ENCODE measurements at places on chromosomes 7 and 10.
A peak's percentile ranks its signal among the peaks of the same experiment; 100 is the strongest.

GRCh38 chr10:74587109-74587854 is 239.1 kb upstream of the KAT6B start:
- H3K27ac ChIP-seq = no peak overlapping the region
- H3K4me1 ChIP-seq = peaks cover 53% of the 10 kb centered on the region
- H3K27me3 ChIP-seq = no peaks in the 10 kb centered on the region
- no peak for DNase-seq
- H3K36me3 ChIP-seq = no peaks in the 10 kb centered on the region
- H3K4me3 ChIP-seq = no peak overlapping the region

DNA sequence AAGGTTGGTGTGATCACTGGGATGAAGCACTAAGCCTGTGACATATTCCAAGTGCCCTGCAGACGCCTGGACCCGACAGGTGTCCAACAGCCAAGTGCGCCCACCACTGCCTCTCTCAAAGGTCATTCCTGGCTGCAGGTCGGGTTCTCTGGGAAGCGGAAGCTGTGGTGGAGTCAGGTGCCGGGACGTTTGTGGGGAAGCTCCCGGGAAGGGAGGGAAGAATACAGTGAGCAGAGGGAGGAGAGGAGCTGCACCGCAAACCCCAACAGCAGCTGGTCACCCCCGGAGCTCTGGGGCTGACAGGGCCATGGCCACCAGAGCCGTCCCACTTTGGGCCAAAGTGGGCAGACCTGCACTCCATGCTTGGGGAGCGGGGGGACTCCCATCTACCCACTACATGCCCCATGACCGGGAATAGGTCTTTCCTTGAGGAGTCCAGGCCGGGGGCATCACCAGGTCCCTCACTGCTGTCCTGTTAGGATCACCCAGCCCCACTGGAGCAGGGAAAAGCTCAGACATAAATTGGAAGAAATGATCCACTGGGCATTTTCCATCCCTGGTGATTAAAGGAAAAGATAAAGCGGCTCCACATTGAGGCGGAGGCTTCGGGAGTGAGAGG is 84.5 kb upstream of the PPP2R2D start:
- H3K36me3 ChIP-seq = no peaks in the 10 kb centered on the region
- H3K27ac ChIP-seq = no peak overlapping the region
- no peaks in the 10 kb centered on the region for H3K4me1 ChIP-seq
- peaks cover 18% of the 10 kb centered on the region for H3K27me3 ChIP-seq
- H3K4me3 ChIP-seq = no peak overlapping the region
- DNase-seq = no peak

DNA sequence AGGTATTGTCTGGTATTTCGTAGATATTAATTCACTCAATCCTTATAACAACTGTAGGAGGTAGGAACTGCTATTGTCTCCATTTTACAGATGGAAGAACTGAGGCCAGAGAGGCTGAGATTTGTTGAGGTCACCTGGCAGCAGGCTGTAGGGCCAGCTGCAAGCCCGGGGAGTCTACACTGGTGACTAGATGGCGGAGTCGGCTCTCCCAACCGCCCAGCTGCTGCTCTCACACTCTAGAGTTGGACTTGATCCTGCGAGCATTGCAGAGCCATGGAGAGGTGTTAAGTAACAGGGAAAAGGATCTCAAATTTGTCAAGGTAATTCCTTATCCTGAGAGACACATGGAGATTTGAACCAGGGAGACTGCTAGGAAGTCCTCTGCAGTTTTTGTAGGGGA is 124.1 kb downstream of the CAMK1D start:
- no peak overlapping the region for H3K4me3 ChIP-seq
- H3K27me3 ChIP-seq = no peaks in the 10 kb centered on the region
- no peak for DNase-seq

DNA sequence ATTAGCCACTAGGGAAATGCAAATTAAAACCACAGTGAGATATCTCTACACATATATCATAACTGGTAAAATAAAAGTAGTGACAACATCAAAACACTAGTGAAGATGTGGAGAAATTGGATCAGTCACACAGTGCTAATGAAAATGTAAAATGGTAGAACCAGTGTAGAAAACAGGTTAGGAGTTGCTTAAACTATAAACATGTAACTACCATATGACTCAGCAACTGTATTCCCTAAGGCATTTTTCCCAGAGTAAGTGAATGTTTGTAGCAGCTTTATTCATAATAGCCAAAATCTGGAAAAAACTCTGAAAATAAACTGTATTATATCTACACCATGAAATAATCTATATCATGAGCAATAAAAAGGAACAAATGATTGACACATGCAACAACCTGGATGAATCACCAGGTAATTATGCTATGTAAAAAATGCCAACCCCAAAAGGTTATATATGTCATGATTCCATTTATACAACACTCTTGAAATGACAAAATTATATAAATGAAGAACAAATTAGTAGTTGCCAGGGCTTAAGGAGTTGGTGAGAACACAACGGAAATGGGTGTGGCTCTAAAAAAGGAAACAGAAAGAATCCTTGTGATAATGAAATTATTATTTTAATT is 22.8 kb downstream of the SLC25A40 start:
- no peak overlapping the region for H3K27ac ChIP-seq
- no peaks in the 10 kb centered on the region for H3K27me3 ChIP-seq
- no peaks in the 10 kb centered on the region for H3K36me3 ChIP-seq
- no peaks in the 10 kb centered on the region for H3K4me1 ChIP-seq

DNA sequence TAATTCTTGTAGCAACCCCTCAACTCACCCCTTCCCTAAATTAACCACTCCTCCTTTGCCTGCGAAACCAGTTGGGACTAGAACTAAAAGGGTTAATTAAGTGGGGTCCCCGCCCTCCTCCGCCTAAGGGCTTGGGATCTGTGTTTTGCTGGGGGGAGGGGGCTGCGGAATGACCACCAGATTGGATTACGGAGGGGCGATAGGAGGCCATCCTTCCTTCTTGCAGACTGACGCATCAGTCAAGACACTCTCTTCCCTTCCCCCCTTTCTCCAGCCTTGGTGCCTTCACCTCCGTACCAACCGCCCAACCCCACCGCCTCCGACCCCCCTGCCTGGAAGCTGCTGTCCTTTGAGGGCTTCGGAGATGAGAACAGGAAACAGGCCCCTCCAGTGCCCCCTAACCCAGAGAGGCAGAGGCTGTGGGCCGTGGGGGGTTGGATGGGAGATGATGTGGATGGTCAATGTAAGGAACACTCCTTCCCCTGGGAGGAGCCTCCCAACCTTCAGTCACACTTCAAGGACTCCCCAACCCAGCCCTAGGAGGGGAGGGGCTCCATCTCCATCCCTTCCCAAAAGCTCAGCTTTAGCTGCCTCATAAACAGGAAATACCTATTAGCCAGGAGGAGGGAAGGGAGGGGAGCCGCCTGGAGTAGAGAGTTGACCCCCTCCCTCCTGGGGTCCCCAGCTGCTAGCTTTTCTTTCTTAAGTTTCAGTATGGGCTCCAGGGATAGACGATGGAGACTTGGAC is 997 bp upstream of the LDB1 start:
- H3K36me3 ChIP-seq = no peaks in the 10 kb centered on the region
- peak overlapping the region; percentile 84 for H3K4me3 ChIP-seq
- peaks cover 42% of the 10 kb centered on the region for H3K4me1 ChIP-seq
- peak overlapping the region; percentile 92 for H3K27ac ChIP-seq
- H3K27me3 ChIP-seq = no peaks in the 10 kb centered on the region

DNA sequence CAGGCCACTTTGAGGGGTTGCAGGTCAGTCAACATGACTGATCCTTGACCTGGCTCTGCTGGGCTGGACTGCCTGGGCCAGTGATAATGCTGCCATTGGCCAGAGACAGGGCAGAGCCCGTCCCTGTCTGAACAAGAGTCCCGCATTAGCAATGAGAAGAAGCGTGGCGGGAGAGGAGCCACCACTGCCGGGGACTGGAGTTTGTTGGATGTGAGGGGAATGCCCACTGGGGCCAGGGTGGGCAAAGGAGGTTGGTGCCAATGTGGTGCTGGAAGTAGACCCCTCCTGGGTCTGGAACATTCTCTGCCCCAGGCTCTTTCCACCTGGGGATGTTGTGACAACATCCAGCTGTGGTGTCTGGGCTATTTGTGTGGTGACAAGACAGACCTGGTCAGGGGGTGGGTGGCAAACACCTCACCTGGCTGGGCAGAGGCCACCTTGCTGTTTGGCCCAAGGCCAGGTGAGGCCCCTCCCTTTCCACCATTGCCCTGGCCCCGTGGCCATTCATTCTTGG is 7.6 kb downstream of the SAP25 start:
- no peak for DNase-seq
- peaks cover 7% of the 10 kb centered on the region for H3K27me3 ChIP-seq
- no peak overlapping the region for H3K4me3 ChIP-seq
- peaks cover 8% of the 10 kb centered on the region for H3K4me1 ChIP-seq
- no peak overlapping the region for H3K27ac ChIP-seq

DNA sequence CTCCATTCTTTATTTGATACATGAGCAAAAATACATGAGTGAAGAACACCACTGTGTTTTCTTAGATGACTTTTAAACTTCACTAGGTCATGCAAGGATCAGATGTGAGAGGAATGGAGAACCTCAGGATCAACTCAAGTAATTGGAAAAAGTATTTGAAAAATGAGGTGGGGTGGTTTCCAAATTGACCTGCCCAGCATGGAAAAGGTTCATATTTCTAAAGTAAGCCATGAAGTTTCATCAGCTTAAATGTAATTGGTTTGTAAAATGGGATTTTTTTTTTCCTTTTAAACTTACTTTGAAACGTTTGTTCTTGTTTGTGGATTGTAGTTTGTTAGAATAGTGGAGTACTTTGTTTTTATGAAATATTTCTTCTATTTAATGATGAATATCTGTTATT is 134.8 kb downstream of the MLLT10 start:
- no peak overlapping the region for H3K27ac ChIP-seq
- H3K27me3 ChIP-seq = no peaks in the 10 kb centered on the region
- no peak for DNase-seq
- peaks cover 19% of the 10 kb centered on the region for H3K4me1 ChIP-seq
- H3K36me3 ChIP-seq = no peaks in the 10 kb centered on the region

- H3K4me1 ChIP-seq = peaks cover 3% of the 10 kb centered on the region
- H3K4me3 ChIP-seq = no peak overlapping the region
- no peak overlapping the region for H3K27ac ChIP-seq
- no peaks in the 10 kb centered on the region for H3K36me3 ChIP-seq
- H3K27me3 ChIP-seq = peaks cover 3% of the 10 kb centered on the region
- no peak for DNase-seq
These were observed 10.2 kb upstream of the SEC61G start for GRCh38 chr7:54769203-54769602.

DNA sequence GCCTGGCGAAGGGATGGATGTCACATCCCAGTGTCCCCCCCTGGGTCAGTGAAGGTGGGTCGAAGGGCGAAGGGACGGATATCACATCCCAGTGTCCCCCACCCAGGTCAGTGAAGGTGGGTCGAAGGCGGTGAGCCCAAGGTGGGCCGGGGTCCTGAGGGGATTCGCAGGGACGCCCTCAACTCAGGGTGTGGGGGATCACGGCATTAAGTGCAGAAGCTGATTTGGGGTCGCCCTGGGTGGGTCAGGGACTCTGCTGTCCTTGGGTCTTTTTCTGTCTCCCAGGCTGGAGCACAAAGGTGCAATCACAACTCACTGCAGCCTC is 21.9 kb downstream of the ADAP1 start:
- no peaks in the 10 kb centered on the region for H3K36me3 ChIP-seq
- no peak overlapping the region for H3K4me3 ChIP-seq
- no peak for DNase-seq

- H3K36me3 ChIP-seq = no peaks in the 10 kb centered on the region
- no peak within 1 kb of the TSS for H3K27ac ChIP-seq
- no peak within 1 kb of the TSS for H3K4me3 ChIP-seq
- no peaks in the 10 kb centered on the region for H3K27me3 ChIP-seq
These were observed at the start of gene CLRN3 for GRCh38 chr10:127892743-127893142. CLRN3 (minus strand) TSS chr10:127892941; CDS start chr10:127892784, 157 bp downstream.

GRCh38 chr10:52308251-52309031 is 5.6 kb upstream of the DKK1 start:
- peaks cover 5% of the 10 kb centered on the region for H3K4me1 ChIP-seq
- H3K4me3 ChIP-seq = peak overlapping the region; percentile 49
- H3K27me3 ChIP-seq = no peaks in the 10 kb centered on the region
- H3K36me3 ChIP-seq = no peaks in the 10 kb centered on the region

GRCh38 chr10:124612611-124613498 is 131.3 kb downstream of the FAM53B start:
- H3K4me3 ChIP-seq = no peak overlapping the region
- no peak for DNase-seq
- no peaks in the 10 kb centered on the region for H3K4me1 ChIP-seq
- H3K27ac ChIP-seq = no peak overlapping the region

GRCh38 chr10:48765039-48765438 is 80.4 kb downstream of the WDFY4 start:
- H3K4me3 ChIP-seq = no peak overlapping the region
- no peak for DNase-seq
- H3K27ac ChIP-seq = no peak overlapping the region
- H3K4me1 ChIP-seq = no peaks in the 10 kb centered on the region
- H3K27me3 ChIP-seq = no peaks in the 10 kb centered on the region

- no peak overlapping the region for H3K27ac ChIP-seq
- H3K36me3 ChIP-seq = no peaks in the 10 kb centered on the region
- H3K4me3 ChIP-seq = no peak overlapping the region
These were observed 113.9 kb upstream of the STK17A start for GRCh38 chr7:43469051-43469450.

DNA sequence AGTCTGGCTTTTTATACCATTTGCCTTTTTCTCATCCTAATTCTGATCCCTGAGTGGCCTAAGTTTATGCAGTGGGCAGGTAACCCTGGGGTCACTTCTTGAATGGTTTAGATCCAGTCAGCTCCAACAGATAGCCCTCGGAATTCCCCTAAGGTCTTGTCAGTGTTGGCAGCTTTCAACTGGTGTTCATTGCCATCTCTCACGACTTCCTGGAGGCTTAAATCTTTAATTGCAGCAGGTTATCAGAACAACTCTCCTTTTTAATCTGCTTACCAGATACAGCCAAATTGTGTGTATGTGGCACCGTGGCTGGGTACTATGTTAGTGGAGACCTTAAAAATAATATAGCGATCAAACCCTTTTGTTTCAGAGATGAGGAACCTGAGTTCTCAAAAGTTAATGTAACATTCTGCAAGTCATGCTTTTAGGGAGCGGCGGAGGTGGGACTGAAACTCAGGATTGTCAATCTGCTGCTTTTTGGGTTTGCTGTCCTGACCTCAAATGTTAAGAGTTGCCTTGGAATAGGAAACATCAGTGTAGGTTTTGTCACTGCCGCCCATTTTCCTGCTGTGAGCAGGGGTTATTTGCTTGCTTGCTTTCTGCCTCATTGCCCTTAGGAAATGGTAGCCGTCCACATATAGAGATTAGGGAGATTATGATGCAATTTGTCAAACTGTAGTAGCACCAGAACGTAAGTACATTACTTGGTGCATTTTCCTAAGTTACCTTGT is 818 bp downstream of the DLD start:
- no peaks in the 10 kb centered on the region for H3K27me3 ChIP-seq
- H3K36me3 ChIP-seq = peaks cover 4% of the 10 kb centered on the region
- H3K4me1 ChIP-seq = peaks cover 44% of the 10 kb centered on the region
- DNase-seq = no peak
- H3K4me3 ChIP-seq = peak overlapping the region; percentile 85

DNA sequence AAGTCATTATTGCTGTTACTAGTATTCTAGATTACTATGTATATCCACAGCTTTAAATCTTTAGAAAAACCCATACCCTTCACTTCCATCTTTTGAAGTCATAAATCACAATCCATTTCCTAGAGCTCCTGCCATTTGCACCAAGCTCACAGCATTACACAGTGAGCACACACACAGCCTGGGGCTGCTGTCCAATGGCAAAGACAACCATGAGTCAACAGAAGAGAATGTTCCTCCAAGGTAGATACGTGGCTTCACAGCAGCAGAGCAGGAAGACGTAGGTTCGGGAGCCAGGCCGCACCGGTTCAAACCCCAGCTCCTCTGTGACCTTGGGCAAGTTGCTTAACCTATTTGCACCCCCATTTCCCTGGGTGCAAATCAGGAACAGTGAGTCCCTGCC is 234.6 kb downstream of the DIP2C start:
- H3K4me1 ChIP-seq = peaks cover 12% of the 10 kb centered on the region
- no peak overlapping the region for H3K4me3 ChIP-seq
- DNase-seq = peak; percentile 62
- no peaks in the 10 kb centered on the region for H3K27me3 ChIP-seq
- no peaks in the 10 kb centered on the region for H3K36me3 ChIP-seq
